ENCODE measurements at places on chromosomes 12 and 14. TPM values are rescaled to one million over a fixed set of nuclear protein-coding genes. Genes with fewer than 3 reads are reported as not detected.

Gene CABP1
- polyA plus RNA-seq: 1.0 TPM

Gene HOXC11
- 0.21 TPM for polyA plus RNA-seq

Gene ADIPOR2
- polyA plus RNA-seq: 25.6 TPM

Gene CLEC2A
- polyA plus RNA-seq: 0.11 TPM

Gene TNFRSF1A
- 61.6 TPM for polyA plus RNA-seq

Gene NACA
- 3,035 TPM for polyA plus RNA-seq

Gene HNF1A
- polyA plus RNA-seq: 0.09 TPM
